ENCODE measurements at places on chromosomes 7 and 10.

DNA sequence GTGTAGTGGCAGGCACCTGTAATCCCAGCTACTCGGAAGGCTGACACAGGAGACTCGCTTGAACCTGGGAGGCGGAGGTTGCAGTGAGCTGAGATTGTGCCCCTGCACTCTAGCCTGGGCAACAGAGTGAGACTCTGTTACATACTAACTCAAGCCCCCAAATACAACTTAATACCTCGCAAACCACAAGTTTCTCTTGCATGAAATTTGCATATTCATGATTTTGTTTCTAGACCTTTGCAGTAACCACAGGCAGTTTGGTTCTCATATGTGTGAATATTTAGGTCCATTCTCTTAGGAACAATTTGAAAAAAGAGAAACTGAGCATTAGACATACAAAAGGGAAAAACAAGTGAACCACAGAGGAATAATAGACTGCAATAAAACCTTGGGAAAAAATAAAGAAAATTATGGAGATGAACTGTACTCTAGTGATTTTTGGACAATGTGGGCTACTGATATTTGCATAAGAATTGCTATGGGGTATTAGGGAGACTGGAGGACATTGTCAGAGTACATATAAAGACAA lies 77.0 kb downstream of the ZNF277 start:
- DNase-seq = no peak

DNA sequence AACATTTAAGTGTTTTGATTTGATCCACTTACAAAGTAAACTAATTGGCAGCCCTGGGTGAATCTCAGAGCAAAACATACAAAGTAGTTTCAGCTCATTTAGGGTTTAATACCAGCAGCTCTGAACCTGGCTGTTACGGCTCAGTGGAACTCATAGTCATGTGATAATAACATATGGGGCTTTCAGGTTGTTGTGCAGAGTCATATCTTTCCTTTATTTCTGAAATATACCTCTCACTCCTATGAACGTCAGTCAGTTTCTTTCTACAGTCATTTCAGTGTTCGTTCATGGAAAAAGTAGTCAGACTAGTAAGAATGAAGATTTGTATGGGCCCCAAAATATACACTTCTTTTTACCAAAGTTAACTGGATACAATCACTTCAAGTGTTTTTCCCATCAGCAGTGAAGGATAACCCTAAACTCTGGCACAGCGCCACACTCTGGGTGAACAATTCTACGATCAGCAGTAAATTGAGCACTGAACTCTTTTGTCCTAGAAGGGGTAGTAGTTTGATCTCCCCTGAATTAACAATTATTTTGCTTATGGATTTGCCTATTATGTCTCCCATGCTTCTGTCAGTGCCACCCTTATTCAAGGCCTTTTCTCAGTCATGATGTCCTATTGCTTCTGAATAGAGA lies 218.6 kb downstream of the THSD7A start:
- peak; percentile 78 for DNase-seq

DNA sequence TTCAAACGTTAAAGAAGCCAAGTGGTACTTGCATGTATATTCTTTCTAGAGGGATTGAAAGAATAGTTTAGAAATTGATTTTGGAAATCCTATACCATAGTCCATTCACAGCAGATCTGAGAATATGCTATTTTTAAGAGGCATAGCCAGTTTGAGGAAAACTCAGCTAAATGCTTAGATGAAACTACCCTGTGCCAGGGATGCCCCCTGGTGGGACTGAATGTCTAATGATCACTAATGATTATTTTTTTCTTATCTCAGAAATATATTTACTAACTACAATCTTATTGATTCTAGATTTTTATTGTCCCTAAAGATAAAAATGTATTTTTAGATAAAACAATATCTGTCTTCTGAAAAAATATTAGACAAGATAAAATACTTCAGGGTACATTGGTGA lies 844.9 kb upstream of the PHF14 start:
- DNase-seq = no peak

DNA sequence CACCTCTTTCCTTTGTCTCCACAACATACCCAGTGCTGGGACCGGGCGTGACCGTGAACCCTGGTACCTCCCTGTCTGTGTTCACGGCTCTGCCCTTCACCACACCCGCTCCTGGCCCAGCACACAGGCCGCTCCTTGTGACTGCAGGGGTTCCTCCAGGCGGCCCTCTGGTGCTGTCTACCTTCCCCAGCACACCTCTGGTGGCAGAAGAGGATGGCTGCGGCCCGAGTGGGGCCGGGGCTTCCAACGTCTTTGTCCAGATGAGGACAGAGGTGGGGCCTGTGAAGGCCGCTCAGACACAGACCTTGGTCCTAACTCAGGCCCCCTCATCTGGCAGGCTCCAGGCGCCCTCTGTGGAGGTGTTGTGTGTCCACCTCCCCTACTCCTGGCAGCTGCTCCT lies 55.4 kb upstream of the SGMS1 start:
- no peak for DNase-seq

DNA sequence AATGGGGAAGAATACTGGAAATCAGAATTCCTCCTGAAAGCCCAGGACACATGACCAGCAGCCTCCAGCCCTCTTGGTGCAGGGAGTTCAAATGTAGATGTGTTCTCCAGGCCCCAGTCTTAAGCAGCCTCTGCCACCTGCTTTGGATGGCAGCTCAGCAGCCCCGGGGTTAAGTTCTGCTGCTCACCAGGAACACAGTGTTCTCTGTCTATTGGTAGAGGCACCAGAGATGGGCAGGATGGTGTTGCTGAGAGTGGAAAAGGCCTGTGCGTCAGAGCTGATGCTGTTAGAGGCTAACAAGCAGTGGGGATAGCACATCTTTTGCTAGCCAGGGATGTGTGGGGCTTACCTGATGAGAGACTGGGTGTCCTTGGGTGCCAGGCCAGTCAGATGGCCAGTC lies 56.8 kb downstream of the PAX2 start:
- no peak for DNase-seq

DNA sequence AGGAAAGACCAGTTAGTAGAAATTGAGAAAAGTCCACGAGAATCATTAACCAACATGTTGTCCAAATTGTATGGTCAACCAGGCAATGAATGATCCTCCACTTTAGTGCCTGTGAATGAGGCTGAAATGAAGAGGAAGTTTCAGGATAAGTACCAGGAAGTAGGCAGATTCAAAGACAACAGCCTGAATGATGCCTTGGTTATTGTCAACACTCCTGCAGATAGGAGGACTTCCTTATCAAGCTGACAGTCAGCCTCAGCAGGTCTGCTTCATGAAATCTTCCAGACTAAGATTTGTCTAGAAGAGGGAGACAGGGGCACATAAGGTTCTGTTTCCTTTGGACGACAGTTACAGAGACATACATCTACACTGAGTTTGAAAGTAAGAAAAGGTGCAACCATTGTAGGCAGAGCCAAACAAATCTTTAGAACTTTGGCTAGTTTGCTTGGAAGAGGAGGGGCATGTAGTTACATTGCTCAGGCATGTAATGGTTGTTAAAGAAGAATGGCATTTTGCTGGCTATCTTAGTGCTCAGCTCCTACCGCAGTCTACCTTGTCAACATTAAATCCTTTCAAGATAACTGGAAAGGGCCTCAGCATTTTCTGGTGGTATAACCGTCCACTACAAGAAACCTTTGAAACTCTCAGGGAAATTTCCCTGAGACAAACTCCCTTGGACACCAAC lies 81.4 kb downstream of the ABI1 start:
- DNase-seq = no peak

GRCh38 chr7:157612664-157613561 lies 276.1 kb downstream of the DNAJB6 start:
- no peak for DNase-seq

GRCh38 chr7:37359662-37360444 lies 88.8 kb downstream of the ELMO1 start:
- no peak for DNase-seq

GRCh38 chr10:59276133-59276532 lies 86.2 kb downstream of the FAM13C start:
- no peak for DNase-seq

DNA sequence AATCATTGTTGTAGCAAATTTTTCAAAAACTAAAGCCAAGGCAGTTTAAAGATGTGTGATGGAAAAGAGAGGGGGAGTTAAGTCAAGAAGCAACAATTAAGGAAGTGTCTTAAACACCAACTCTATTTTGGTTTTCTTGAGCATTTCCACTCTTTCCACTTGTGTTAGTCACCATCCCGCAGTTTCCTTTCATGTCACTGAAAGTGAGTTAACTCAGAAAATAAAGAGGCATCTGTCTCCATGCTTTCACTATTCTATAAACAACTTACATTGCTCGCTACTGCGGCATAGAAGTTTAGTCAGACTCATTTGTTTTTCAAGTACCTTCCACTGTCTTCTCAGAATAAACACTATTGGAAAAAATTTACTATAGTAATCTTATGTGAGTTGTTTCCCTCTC lies 284.9 kb upstream of the SEMA3D start:
- peak; percentile 14 for DNase-seq

- DNase-seq = no peak
These were observed 6.7 kb downstream of the KCP start for GRCh38 chr7:128903621-128904361.

DNA sequence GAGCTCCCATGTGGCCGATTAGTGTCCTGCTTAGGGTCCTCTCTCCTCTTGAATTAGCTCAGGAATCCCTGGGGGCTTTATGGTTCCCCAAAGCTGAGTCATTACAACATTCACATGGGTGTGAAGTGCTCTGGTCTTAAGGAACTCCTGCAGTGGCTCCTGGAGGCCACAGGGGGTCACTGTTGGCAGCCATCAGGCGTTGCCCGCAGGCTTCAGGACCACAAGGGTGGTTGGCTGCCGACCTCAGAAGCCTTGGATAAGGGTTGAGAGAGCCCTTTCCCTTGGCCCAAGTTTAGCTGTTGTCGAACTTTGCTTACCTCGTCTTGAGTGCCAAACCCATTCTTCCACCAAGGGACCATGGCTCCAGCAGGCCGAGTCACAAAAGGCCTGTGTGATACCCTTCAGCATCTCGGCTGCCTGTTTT lies 61.7 kb downstream of the SH2D4B start:
- DNase-seq = peak; percentile 59

DNA sequence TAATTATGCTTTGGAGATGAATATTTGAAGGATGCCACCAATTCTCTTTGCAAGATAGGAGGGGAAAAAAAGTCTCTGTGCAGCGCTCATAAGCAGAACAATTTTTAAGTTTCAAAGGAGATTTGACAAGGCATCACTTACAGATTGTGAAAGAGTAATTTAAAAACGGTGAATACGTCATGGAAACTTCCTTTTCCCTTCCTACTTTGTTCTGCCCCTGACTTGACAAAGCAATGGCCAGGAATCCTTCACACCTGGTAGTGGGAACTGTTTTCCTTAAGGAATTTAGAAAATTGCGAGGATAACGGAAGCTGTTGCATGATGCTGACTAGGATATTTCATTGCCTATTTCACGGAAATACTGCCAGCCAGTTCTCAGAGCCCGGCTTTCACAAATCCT lies 16.7 kb downstream of the FAM107B start:
- no peak for DNase-seq

DNA sequence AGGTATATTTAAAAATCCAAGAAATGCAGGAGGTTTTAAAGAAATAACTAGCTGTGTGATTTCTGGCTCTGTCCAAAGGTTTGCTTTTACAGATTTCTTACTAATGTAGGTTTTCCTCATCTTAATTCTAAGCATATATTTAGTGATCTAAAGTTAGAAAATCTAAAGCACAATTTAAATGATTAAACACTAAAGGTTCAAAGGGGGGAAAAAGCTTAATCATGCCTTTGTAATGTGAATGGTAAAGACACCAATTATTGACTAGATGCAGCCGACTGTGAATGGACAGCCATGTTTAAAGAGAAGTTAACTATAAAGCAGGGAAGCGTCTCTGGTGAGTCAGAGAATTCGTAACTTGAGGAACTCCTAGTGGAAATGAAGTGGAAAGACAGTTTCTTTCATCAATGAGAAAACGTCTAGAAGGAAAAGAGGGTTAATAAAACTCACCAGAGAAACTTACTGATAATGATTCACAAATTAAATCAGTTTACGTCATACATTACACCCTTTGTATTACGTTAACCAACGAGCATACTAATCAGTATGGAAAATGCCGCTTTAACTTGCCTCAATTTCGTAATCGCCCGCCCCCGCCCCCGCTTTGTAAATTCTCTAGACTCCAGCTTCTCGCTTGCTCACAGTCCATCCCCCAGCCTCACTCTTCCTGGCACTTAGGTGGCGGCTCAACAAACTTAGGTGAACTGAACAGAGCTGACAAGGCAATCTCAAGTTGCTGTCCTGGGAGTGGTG lies 1.1 kb upstream of the HBP1 start:
- no peak for DNase-seq

DNA sequence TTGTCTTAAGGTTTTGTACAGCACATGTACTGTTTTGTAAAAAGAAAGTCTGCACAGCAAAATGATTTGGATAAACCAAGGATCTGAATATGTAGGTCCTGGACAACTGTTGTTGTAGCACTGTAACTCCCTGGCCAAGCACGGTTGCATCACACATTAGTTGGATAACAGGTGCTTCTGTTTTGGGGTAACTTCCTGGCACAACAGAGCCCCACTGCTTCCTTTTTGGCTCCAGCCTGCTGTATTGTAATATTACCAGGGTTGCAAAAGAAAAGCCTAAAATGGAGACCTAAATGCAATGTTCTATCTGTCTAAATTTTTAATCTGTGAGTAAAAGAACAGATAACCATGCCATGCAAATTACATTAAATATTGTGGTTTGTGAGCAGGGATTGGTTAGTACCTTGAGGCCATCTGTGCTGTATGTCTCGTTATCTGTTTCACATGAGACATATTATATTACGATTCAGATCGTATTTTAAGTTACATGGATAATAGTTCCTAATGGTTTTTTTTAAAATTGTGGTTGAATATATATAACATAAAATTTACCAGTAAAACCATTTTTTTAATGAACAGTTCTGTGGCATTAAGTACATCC lies 27.5 kb upstream of the WAC start:
- no peak for DNase-seq

DNA sequence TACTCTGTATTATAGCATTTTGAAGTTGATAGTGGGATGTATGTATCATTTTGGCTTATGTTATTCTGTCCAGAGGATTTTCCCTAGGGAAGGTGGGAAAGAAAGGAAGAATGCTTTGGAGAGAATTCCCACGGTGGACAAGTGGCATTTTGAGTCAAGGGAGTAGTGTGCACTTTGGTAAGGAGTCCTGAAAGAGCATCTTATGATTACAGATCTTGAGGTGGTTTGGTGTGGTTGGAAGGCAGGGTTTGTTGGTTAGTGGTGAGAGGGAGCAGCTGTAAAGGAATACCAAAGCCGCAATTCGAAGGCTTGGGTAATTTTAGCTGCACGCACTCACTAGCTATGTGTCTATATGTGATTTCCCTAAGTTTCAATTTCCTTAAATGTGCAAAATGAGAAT lies 16.1 kb downstream of the CCSER2 start:
- no peak for DNase-seq

DNA sequence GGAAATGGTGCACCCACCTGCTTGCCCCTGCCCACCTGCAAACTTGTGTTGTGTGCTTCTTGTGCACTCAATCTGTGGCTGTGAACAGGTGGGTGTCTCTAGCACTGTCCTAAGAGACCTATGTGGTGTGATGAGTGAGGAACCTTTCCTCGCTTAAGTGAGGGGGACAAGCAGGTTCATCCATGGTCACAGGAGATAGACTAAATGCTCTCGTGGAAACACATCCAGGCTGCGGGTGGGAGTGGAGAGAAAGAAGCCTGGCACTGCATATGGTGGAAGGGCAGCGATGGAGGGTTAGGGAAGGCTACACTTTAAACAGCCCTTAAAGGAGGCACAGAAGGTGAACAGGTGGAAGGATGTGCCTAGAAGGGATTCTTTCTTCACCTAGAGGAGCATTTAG lies 330.9 kb downstream of the CXCL12 start:
- no peak for DNase-seq

Measured in GM06990 (cell line).